Urinary bladder (tissue), 4 donors: ENCODE measurements at places on chromosomes 12 and 14. TPM values are rescaled to one million over a fixed set of nuclear protein-coding genes. Genes with fewer than 3 reads are reported as not detected.

DNA sequence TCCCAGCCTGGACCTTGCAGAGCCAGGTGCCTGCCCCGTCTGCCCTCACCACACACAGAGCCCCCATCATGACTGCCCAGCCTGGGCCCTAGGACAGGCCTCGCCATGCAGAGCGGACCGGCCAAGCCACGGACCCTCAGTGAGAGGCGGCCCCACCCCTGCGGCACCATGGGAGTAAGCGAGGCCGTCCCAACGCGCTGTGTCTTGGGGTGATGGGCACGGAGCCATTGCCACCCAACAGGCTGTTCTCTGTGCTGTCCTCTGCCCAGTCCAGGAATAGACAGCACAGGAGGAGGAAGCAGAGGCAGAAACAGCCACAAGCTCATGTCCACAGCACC, 39.2 kb downstream of the GALNT9 start:
- DNase-seq: no peak

NFE2 gene
- total RNA-seq: 0.63 TPM

GRCh38 chr14:76762411-76763095, 1.3 kb downstream of the VASH1 start:
- no peak for DNase-seq

EPYC gene
- 1.2 TPM for total RNA-seq

GRCh38 chr14:77186911-77187648, 5.5 kb downstream of the TMEM63C start:
- no peak for DNase-seq

- no peak for DNase-seq
These were observed 1.2 kb downstream of the ATF7 start for GRCh38 chr12:53624956-53625355.

DNA sequence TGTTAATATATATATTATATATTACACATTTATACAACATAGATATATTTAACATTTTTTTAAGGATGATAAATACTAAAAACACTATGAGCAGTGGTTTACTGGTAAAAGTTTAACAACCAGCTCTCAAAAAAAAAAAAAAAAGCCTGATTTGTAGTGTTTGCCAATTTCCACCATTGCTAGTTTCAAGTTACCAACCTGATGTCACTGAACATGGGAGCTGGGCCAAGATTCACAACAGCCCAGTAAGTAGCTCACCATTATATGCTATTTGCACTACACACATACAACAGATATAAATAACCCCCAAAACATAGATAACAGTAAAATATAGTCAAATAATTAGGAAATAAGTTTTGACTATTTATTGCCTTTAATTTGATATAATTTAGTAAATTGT, 28.9 kb upstream of the TMX1 start:
- DNase-seq: no peak

ST8SIA1 gene
- total RNA-seq: 19.8 TPM

DNA sequence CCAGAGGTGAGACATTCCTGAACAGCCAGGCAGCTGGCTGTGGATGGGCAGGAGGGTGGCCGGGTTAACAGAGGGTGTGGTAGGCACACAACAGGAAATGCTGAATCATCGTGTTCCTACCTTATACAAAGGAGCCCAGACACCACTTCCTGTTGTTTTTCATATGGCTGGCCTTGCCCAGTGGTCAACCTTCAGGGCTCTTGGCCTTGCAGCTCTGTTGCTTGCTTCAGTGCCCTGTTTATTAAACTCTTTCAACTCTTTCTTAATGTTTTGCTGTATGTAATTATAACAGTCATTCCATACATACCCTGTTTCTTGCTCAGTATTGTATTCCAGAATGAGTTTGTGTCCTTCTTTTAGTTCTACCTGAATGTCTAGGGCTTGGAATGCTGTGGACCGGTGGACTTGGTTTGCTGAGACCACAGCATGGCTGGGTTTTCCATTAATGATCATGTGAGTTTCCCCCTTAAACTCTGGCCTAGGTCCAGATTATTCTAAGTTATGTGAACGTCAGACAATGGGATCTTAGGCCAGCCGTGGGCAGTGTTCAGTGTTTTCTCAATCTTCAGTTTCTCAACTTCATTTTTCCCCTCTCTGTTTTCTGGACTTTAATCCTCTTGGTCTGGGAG, 11.9 kb downstream of the CFAP54 start:
- no peak for DNase-seq

DNA sequence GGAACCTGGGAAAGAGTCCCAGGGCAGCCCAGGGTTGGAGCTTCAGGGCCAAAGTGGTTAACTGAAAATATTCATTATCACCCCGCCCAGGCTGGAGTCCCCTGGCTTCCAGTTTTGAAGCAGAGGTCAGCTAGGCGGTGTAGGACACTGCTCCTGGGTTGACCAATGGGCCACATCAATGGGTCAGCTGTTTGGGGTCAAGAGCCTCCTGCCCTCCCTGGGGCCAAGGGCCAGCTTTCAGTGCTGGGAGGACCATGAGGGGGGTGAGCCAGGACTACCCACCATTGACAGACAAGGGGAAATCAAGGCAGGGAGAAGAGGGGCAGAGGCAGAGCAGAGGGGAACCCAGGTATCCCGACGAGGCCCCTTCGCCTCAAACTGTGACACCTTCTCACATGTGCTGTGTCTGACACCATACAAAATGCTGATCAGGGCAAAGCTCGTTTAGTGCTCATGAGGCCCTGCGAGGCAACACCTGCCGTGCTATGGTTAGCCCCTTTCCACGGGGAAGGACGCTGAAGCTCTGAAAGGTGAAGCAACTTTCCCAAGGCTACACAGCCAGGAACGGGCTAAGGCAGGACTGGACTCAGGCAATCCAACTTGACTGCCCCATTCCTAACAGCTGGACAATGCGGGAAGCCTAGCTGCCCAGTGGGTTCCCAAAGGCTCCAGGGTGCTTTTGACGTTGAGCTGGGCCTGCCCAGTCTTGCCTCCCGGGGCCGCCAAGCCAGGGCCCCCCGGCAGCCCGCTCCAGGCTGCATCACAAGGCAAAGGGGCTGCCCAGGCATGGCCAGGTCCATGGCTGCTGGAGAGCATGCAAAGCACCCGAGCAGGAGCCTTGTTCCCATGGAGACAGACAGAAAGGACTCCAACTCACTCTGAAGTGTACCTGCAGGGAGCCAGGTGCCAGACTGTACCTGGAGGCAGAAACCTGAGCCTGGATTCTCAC, 2.0 kb downstream of the SYNE3 start:
- no peak for DNase-seq

GRCh38 chr12:49540229-49541139, 1.7 kb downstream of the KCNH3 start:
- DNase-seq: no peak
